ENCODE measurements at places on chromosomes 5 and 9.

DNA sequence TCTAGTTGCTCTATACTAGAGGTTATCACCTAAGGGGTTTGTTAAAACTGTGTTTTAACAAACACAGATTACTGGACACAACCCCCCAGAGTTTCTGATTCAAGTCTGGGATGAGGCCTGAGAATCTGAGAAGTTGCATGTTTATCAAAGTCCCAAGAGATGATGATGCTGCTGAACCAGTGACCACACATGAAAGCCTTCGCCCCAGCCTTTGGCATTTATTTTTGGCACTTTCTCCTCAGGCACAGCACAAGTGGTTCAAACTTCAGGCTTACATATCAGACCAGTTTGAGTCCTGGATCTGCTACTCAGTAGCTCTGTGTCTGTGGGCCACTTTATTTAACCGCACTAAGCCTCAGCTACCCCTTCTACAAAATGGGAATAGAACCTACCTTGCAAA is 407.2 kb upstream of the PIK3R1 start:
- peak; percentile 20 for DNase-seq

DNA sequence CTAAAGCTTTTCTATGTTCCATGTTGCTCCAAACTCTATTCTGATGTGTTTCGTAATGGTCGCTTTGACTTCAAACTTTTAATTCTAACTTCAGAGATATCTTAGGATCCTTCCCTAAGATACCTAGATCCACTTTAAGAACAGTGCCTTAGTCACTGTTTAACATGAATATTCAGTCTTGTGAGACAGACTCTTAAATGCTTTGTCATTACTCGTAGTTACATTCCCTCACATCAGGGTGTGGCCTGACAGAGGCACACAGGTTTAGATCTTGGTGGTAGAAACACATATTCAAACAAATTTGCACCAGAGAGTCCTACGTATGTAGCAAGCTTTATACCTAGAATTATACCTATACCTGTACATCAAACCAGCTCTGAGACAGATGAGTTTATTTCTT is 687.0 kb upstream of the C9orf72 start:
- no peak for DNase-seq

DNA sequence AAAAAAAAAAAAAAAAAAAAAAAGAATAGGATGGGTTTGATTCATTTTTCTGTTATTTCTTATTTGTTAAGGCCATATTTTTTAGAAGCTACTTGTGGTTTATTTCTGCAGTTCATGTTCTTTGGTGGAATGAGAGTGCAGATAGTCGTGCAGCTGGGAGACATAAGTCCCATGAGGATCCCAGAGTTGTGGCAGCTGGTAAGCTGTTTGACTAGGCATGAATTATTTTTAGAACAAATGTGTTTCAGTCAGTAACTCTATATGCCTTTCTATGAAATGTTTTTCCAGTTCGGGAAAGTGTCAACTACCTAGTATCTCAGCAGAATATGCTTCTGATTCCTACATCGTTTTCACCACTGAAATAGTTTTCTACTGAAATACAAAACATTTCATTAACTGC is 5.0 kb upstream of the NIPSNAP3B start:
- peak; percentile 33 for DNase-seq

GRCh38 chr9:99466104-99466503 is 244.0 kb downstream of the SEC61B start:
- no peak for DNase-seq

- no peak for DNase-seq
Measured at GRCh38 chr9:77592476-77592875, 55.6 kb downstream of the GNA14 start.

Measured in fibroblast of skin of back (primary cell).